ENCODE measurements at places on chromosomes 3 and 15.

DNA sequence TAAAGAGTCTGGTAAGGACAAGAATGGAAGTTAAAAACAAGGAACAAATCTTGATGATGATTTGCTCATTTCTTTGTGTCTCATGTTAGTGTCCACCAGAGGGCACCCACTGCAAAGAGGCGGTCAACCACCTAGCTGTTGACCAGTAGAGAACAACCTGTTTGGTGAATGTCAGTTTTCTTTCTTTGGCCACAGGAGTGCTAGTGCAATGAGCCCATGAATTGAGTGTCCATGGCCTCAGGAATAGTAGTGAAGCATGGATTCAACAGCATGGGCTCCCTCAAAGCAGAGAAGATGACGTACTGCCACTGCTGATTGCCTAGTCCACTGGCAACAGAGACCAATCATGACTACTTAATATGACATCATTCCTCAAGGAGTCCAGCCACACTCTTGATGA is 10.7 kb upstream of the CNTN6 start:
- no peak for DNase-seq

DNA sequence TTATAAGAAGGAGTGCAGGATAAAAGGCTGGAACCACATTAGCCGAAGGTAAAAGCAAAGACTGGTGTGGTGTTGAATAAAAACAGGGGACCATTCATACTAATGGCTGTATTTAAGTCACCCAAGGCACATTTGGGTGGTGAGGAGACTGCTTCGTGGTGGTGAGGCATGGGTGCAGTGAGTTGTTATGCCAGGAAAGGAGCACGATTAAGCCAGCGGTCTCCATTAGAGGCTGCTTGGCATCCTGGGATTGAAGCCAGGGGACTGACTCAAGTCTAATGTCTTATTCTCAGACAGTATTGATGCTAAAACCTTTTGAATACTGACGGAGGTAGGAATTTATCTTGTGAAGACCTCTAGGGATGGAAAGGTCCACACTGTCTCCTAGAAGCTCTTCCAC is 21.9 kb downstream of the FEM1B start:
- no peak for DNase-seq

- DNase-seq = no peak
These were observed 3.4 kb downstream of the PP2D1 start for GRCh38 chr3:20008646-20009045.

DNA sequence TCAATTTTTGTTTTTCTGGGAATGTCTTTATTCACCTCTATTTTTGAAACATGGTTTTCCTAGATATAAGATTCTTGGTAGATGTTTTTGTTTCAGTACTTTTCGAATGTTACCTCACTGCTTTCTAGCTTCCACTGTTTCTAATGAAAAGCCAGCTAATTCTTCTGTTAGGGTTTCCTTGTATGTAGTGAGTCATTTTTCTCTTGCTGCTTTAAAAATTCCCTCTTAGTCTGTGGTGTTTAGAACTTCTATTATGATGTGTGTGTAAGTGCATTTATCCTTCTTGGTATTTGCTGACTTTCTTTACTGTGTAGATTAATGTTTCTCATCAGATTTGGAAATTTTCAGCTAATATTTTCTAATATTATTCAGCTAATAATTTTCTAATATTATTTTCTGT is 151.1 kb upstream of the OSTN start:
- DNase-seq = no peak

GRCh38 chr3:44568561-44568960 is 13.6 kb downstream of the ZKSCAN7 start:
- no peak for DNase-seq

DNA sequence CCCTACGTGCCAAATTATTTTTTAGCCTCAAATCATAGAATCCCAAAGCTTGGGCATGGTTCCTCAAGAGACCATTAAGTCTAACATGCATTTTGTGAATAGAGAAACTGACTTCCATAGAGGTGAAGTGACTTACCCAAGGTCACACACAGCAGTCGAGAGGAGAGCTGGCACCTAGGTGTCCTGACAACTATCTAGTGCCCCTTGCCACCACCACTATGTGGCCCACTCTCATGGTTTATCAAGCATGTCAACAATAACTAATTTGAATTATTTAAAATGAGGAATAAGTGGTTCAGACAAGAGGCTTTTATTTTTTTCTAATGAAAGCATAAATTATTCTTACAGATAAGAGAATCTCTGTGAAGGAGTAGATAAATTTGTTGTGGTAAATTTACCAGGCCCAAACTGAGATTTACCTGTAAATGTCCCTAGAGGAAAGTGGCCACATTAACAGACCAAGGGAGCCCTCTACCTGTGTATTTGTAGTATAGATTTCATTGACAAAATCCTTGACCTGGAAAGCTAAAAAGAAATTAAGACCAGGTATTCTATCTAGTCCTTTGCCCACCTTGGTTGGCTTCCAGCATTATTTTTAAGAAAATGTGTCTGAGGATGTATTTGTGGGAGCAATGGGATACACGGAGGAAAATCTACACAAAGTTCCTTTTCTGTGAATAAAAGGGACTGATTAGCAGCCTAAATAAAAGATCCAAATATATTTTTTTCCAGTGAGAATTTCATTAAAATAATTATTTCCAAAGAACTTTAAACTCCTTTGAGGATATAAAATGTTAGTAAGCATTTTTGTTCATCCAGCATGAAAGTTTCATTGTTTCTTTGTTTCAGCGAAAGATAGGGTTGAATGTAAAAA is 49.1 kb downstream of the IQCH start:
- DNase-seq = no peak

DNA sequence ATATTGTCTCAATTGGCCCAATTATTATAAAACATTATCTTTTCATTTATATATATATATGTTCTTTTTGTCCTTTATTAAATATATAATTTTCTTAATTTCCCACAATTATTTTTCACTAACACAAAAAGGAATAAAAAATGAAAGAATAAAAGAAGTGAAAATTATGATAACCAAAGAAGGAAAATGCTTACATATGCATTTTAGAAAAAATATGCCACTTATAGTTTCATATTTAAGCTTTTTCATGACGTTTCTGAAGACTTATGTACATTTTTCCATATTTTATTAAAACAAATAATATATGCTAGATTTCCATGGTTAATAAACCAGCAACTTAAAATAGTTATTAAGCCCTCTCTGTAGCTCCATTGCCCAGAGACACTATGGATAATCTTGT is 34.9 kb upstream of the ARHGEF26 start:
- no peak for DNase-seq

GRCh38 chr3:119044593-119044992 is 9.9 kb upstream of the IGSF11 start:
- no peak for DNase-seq

- DNase-seq = no peak
These were observed 144.0 kb downstream of the GREM1 start for GRCh38 chr15:32861761-32862160.

DNA sequence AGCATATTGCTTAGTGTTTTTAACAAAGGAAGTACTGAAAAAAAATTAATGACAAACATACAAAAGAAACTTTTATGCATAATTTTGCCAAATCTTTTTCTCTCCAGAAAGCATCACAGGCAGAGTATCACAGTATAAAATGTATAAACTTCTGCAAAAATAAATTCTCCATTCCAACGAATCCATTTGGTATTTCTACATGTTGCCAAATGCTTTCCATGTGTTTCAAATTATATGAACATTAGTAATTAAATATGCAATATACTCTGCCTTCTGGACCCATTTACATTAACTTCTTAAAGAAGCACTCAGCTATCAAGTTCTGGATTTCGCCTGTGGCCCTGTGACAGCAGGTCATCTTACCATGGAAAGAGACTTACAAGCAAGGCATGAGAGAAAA is 189.1 kb upstream of the ALCAM start:
- DNase-seq = no peak

- no peak for DNase-seq
These were observed 8.7 kb upstream of the RPUSD3 start for GRCh38 chr3:9852528-9852927.

- no peak for DNase-seq
These were observed 23.0 kb downstream of the NR2F2 start for GRCh38 chr15:96353416-96353929.

DNA sequence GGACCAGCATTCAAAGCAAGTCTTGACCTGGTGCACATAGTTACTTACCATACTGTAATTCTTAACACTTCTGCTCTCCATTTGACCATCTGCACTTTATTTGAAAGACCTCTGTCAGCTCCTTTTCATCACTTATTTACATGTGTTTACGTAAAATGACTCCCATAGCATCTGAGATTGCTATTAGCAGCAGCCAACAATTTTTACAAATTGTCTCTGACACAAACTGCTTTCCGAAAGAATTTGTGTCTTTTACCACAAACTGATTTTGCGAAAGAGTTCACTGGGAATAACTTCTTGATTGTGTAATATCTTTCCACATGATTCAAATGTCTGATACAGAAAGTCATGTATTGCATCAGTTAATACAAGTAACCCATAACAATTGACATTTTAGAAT is 144.1 kb upstream of the PEX5L start:
- DNase-seq = no peak

- no peak for DNase-seq
These were observed 56.2 kb upstream of the LEKR1 start for GRCh38 chr3:156769721-156770654.

- DNase-seq = no peak
These were observed 235.3 kb upstream of the ROPN1 start for GRCh38 chr3:124227150-124227630.

DNA sequence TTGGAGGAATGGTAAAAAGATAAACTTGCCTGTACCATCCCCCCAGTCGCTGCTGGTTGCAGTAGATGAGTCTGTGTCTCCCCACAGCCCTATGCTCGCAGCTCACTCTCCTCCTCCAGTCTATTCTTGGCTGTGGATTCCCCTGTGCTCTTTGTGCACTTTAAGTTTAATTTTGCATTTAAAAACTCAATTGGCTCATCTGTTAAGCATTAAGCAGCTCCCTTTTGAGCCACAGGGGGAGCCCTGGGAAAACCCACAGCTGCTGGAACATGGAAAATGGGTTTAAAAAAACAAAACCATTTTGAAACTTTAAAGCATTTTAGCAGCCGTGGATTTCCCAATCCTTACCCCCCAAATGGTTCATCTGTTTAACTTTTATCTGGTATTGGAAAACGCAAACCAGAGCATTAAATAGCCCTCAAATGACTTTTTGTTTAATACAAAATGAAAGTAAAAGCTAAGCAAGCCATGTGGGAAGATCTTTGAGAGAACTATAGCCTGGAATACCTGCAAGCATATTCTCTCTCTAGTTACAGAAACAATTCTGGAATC is 536.9 kb downstream of the ZIC1 start:
- no peak for DNase-seq

DNA sequence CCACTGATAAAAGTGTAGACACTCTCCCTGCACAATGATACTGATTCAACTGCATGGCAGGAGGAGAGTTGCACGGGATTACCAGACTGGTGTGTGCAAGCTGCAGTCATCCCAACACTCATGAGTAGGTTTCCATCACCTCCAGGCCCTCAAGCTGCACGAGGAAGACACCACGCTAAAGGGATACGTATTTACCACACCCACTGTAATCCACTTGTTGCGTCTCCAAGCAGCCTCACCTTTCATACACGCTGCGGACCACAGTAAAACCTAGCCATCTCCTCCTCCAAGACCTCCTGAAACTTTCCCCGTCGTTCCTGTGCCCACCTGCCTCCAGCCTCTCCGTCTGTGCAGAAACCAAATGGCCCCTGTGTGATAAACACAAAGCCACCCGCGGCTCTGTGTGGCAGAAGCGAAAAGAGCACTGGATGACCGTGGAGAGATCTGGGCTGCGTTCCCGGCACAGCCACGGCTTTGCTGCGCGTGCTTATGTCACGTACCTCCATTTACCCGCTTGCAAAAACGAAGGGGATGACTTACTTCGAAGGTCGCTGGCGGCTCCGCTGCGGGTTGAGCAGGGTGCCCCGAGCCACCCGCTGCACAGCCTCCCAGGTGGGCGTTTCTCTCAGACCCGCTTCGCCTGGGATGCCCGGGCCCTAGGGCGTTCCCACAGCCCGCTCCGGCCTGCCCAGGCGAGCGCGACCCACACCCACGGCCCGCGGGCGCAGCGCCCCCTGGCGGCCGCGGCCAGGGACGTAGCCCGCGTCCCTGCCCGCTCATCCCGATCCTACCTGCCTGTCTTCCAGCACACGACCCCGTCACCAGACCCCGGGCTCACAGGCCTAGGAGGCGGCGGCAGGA is 643 bp downstream of the ABCC5 start:
- peak; percentile 27 for DNase-seq

DNA sequence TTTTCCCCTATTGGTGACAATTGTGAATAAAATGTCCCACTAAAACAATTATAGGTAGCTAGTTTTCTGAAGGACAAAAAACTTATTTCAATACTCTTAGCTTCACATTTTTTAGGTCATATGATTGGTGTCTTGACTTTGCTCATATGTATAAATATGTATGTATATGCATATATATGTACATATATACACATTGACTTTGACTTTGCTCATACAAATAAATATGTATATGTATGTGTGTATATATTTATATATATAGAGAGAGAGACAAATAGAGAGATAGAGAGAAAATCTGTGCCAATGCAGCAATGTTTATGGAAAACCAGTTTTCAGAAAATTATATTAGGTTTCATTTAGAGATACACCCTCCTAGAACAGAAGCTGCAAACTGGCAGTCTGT is 5.7 kb downstream of the MDFIC2 start:
- DNase-seq = no peak

DNA sequence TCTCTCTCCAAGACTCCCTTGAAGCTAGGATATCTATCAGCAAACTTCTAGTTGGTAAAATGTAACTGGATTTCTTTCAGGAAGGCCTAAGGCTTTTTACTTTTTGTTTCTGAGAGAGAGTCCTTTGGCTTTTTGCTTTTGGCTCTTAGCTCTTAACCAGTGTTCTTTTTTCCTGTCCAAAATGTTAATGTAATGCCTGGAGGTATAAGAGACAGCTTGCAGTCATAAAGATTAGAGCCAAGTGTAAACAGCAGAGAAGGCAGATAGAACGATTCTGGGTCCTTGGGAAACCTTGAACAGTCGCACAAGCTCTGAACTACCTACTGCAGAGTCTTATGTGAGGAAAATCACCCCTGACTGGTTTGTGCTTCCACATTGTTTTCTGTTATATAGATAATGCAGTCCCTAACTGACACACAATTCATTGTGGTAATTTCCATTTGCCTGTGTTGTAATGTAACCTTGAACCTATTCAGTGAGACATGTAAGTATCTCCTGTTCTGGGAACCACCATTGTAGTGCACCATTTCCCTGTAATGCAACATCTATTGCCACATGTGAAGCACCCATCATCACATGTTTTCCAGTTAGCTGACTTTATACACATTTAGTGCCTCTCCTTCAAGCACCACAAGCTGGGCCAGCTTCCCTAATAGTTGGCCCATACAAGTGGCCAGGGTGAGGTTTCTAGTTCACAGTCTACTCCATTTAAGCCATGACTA is 1311.9 kb downstream of the ROBO1 start:
- DNase-seq = no peak
